ENCODE measurements at places on chromosomes 16 and 17. TPM values are rescaled to one million over a fixed set of nuclear protein-coding genes. Genes with fewer than 3 reads are reported as not detected.

CX3CL1 gene
- total RNA-seq: 47.5 TPM

DNA sequence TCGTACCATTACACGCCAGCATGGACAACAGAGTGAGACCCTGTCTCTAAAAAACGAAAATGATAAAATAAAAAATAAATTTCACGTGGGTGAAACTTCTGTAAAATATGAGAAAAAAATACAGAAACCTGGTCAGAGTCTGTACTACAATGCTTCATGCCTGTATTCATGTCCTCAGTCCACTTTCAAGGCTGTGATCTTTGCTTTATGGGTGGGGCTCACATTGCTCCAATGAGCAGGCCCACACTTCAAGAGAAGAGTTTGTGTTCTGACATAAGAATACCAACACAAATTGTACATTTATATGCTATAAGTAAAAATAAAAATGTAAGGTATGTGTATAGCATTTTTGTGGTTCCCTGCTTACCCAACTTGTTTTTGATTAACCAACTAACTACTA lies 32.2 kb upstream of the ABCA3 start:
- no peak for DNase-seq
- H3K4me1 ChIP-seq: peaks cover 5% of the 10 kb centered on the region
- H3K27me3 ChIP-seq: no peaks in the 10 kb centered on the region
- no peak overlapping the region for H3K27ac ChIP-seq

DNA sequence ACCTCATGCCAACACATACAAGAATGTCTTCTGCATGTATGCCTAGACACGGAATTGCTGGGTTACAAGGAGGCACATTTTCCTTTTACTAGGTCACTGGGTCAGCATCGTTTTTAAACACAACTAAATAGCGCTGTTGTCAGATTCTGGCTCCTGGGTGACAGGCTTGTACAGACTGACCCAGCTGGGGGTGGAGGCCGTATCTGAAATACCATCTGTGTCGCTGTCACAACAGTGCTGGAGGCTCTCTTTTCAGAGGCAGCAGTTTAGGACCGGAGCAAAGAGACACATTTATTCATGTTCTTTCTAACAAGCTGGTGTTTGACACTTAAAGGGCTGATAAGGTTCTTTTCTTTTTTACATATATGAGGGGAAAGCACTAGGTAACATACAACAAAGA lies 403.0 kb upstream of the ASIC2 start:
- peaks cover 15% of the 10 kb centered on the region for H3K27me3 ChIP-seq
- H3K4me3 ChIP-seq: no peak overlapping the region
- DNase-seq: no peak
- H3K36me3 ChIP-seq: no peaks in the 10 kb centered on the region
- H3K4me1 ChIP-seq: no peaks in the 10 kb centered on the region

- H3K4me1 ChIP-seq: peaks cover 4% of the 10 kb centered on the region
- no peaks in the 10 kb centered on the region for H3K36me3 ChIP-seq
- H3K27ac ChIP-seq: no peak overlapping the region
- no peaks in the 10 kb centered on the region for H3K27me3 ChIP-seq
- DNase-seq: no peak
These were observed 26.5 kb upstream of the CDR2 start for GRCh38 chr16:22400900-22401299.

GRCh38 chr17:46126840-46127239 lies 66.4 kb downstream of the KANSL1 start:
- no peak overlapping the region for H3K27ac ChIP-seq
- H3K27me3 ChIP-seq: no peaks in the 10 kb centered on the region
- H3K4me3 ChIP-seq: no peak overlapping the region
- no peaks in the 10 kb centered on the region for H3K36me3 ChIP-seq
- DNase-seq: no peak

Data from upper lobe of right lung (tissue), 1 donor.